Activated T-helper 1 cell treated with anti-CD3 and anti-CD28 coated beads, Interleukin-2, amount 50 U/mL, for 16 hours (primary cell): ENCODE measurements at places on chromosomes 1 and 21.

GRCh38 chr21:32131164-32131563 lies 147.7 kb downstream of the MIS18A start:
- DNase-seq: no peak

DNA sequence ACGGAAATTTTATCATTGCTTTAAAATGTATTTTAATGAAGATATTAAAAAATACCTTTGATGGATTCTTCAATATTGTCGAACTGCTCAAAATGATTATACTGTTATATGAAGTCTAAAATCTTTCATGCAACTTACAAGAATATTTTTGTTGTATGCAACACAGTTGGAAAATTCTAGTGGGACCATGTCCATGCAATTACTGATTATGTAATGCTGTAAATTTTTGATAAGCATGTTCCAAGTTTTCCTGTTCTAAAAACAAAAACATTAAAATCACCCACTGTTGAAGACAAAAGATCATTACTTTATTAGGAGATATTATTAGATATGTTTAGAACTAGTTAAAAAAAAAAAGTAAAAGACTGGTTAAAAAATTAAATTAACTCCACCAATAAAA lies 132.8 kb downstream of the NFIA start:
- DNase-seq: no peak

DNA sequence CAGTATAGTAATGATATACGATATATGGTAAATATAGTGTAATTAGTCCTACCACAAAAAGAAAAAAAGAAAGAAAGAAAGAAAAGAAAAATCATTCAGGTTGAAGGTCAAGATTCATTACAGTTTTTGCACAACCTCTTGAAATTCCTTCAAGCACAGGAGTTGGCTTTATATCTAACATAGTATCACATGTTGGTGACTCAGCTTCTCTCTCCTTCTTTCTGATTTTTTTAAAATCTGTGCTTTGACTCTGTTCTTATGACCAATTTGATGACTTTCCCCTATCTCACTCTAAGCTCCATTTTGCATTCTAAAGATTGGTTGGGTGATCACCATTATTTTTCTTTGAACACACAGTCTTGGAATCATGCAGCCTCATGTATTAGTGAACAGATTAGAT lies 148.2 kb upstream of the COL11A1 start:
- DNase-seq: no peak

DNA sequence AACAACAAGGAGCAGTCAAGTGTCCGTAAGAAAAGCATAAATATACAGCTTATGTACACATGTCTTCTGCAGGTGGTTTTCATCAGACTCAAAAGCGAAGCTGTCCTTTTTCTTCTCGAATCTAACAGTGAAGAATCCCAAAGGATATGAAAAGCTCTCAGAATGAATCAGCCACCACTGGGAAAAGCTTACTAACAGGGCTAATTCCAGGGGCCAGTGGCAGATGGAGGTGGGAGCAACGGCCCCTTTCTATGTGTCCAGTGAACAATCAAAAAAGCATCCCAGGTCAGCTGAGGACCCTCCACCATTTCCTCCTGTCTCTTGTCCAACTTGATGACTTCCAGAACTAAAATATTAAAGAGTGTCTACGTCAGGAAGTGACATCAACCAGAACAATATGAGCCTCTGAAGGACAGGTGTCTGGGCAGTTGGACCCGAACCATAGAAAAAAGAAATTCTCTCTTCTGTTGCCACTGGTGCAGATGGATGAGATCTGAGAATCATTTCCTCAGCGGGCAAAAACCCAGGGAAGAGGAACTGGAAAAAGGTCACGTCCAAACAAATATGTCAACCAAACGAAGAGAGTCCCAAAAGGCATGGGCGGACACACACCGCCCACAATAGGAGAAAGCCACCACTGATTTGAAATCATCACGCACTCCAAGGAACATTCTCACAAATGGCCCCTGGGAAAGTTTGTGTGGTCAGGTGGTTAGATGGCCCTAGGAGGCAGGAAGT lies 70.4 kb upstream of the TIAM1 start:
- DNase-seq: no peak

- DNase-seq: no peak
These were observed 587 bp downstream of the NPPB start for GRCh38 chr1:11858158-11858557.

GRCh38 chr1:240031009-240031408 lies 60.7 kb upstream of the FMN2 start:
- DNase-seq: no peak

DNA sequence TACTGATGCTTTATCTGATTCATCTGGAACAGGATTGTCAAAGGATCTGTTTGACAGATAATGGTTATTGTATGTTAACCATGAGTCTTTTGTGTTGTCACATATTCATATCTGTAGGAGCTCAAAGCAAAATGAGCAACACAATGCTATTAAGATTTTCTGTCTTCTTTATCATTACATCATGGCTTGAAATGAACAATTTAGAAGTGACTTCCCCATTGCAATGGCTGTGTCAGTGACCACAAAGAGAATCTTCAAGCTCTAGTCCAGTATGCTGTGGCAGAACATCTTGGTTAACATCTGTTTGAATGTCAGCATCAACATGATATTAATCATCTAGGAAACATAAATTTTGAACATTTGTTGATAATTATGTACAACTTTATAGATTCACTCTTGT lies 1148.5 kb downstream of the PLA2G4A start:
- DNase-seq: no peak

DNA sequence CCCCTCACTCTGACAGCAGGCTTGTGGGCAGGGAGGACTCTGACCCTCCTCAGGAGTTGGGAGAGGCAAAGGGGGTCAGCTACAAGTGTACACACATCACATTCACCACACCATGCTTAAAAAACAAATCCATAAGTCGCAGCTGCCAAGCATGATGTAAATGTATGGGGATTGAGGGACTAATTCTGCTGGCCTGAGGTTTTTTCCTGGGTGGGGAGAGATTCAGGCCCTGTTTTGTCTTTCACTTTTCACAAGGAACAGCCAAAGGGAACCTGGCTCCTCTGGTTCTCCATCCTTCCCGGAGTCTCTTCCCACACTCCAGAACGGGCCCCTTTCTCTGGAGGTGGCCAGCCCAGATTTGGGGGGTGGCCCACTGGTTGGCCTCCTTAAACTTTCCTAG lies 1.3 kb upstream of the MTARC2 start:
- no peak for DNase-seq

GRCh38 chr1:116123837-116124533 lies 12.8 kb downstream of the MAB21L3 start:
- no peak for DNase-seq

DNA sequence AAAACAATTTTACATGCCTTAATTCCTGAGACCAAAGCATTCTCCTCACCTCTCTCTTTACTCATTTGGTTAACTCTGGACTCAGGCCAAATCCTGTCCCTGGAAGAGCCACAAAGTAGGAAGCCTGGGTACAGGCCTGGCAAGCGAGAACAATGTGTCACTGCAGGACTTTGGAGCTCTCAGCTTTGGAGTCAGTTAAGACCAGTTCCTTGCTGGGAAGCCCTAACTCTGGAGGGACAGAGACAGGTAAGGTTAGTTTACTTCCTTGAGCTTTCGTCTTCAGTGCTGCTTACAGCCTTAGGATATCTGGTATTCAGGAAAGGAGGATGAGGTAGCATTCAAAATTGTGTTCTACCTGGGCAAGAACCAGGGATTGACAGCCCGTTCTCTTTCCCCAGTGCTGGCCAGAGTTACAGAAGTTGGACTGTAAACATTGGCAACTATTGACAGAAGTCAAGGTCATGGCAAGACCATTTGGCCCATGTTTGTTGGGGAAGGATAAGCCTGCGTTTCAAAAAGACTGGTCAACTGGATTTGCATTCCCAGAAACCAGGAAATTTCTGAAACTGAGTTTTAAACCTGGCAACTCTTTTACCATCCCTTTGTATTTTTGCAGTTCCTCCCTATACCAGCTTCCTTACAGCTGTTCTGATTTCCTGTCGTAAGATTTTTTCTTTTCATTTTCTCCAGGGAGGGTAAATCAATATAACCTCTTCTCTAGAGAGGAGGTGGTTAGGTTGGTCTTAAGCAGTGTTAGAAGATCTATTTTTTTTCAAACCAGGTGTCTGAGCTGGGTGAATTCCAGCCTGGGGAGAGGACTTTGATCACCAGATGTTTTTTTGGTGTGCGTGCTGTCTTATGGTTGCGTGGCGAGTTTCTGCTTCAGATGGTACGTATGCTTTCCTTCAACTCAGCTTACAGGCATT lies at the start of gene C4BPB:
Gene C4BPB, plus strand, starts transcription at position 160 of the 926 bp plus-strand sequence. Its CDS starts 672 bp downstream, at position 832.
- DNase-seq: no peak

DNA sequence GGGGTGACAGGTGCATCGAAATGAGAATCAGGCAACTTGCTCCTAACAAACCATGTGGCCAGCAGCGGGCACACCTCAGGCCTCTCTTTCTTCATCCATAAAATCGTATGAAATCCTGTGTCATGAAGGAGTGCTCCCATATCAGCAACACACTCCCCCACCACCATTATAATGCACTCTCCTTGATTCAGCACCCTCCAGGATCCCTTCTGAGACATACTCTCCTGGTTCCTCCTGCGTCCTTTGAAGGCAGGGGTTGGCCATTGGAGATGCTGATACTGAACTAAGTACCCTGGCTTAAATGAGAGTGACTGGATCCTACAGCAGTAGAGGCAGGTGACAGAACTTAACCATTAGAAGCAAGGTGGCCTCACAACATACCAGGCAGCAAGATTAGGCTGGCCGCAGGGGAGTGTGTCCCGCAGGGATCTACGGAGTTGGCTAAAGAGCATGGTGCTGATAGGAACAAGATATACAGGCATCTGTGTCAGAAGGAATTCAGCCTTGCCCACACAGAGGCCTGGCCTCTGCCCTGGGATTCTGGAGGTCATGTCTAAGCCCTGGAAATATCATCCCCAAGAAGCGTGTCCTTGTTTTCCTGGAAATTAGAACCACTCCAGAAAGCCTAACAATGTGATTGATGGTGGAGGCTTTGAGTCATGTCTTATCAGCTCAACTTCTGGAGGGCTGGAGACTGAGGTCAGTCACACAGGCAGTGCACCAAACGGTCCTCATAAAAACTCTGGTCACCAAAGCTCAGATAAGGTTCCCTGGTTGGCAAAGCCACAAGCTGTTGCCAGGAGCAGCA lies 16.8 kb downstream of the S100A7A start:
- DNase-seq: no peak

DNA sequence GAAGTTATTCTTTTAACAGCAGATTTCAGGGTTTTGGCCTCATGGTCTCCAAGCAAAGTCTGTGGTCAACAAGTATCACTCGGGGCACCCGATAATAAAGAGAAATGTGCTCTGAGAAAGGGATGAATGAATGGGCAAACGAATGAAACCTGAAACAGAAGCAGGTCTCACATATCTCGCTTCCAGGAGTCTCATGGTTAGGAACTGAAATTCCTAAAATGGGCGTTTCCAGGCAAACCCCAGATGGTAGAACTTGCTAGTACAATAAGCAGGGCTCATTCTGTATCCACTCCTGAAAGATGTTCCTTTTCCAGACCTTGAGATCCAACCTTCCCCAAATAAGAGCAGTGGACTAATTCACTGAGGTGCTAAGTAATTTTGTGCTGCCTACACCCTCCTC lies 87.2 kb downstream of the LAMC2 start:
- no peak for DNase-seq

- DNase-seq: no peak
These were observed 32.1 kb upstream of the RUNX3 start for GRCh38 chr1:24961961-24962861.

GRCh38 chr1:185850366-185850765 lies 116.2 kb downstream of the HMCN1 start:
- DNase-seq: no peak

- no peak for DNase-seq
These were observed 185.3 kb upstream of the POU3F1 start for GRCh38 chr1:38231941-38232340.

DNA sequence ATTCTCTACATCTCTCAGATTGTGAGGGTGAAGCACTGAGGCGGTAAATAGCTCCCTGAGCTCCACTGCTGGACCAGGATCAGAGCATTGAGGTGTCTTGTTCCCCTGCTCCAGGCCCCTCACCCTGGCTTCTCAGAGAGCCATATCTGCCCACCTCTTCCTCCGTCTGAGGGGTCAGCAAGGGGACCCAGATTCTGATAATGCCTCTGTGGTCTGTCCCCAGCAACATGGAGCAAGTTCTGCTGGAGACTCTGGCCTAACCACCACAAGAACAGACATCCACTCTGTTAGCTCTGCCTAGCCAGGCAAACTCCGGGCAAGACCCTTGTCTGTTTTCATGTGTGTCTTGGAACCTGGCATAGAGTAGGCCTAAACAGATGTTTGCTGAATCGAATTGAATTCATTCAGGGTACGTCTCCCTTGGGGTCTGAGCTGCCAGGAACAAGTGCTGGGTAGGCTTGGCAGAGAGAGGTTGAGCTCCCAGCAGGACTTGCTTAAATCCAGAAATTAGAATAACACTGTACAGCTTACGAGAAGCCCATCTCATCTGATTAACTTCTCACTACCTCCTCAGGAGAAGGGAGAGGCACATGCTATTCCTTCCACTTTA lies 2.3 kb downstream of the TRAF5 start:
- no peak for DNase-seq

- DNase-seq: no peak
These were observed 154.7 kb upstream of the KCNK2 start for GRCh38 chr1:214927796-214928195.

DNA sequence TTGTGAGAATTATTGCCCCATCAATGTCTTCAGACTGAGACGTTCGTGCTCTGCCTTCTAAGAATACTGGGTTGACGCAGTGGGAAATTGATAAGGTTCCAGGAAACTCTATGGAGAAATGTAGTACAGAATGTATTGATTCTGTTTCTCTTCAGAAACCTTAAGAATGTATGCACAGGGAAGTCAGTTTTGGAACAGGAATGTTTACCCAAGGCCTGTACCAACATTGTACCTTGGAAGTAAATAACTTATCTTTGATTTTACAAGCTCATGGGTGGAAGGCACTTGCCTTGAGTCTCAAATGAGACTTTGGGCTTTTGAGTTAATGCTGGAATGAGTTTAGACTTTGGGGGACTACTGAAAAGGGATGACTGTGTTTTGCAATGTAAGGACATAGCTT lies 59.5 kb upstream of the PCP4 start:
- no peak for DNase-seq

GRCh38 chr1:41418857-41419583 lies 57.8 kb downstream of the FOXO6 start:
- DNase-seq: no peak

DNA sequence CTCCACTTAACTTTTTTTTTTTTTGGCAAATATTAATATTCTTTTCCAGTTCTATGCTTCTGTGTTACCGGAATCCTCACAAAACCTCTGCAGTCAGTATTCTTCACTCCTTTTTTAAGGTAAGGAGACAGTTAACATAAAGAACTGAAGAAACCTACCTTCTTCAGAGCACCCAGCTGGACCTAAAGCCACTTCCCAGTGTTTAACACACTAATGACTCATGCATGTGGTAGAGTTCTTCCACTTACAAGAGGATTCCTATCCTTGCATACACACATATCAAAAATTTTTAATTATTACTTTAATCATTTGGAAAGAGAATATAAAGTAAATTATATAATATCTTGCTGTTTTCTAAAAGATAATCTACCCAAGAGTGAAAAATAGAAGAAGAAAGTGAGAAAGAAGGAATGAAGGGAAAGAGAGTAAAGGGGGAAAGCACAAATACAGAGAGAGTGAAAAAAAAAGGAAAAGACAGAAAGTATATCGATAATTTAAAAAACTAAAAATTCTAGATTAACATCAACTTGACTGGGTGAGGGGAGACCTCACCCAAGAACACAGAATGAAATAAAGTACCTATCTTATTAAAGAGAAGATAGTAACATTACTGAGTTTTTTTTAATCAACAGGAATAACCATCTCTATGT lies 54.9 kb downstream of the ENAH start:
- no peak for DNase-seq
